ENCODE measurements at places on chromosomes 7 and 10.

DNA sequence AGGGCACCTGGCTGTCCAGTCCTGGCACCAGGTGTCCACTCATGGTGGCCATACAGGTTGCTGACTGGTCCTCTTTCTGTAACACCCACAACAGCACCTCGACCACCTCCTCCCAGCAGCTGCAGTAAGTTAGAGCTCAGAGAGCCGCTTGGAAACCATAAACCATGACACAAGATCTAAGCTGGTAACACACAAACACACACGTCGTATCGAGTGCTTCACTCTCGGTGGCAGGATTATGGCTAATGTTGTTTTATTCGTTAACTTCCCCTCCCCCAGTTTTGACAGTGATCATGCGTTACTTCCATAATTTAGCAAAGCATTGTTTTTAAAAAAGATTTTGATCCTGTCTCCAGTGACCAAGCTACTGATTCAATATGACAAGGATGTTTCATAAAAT lies 59.7 kb downstream of the CAMK2B start:
- DNase-seq = no peak

DNA sequence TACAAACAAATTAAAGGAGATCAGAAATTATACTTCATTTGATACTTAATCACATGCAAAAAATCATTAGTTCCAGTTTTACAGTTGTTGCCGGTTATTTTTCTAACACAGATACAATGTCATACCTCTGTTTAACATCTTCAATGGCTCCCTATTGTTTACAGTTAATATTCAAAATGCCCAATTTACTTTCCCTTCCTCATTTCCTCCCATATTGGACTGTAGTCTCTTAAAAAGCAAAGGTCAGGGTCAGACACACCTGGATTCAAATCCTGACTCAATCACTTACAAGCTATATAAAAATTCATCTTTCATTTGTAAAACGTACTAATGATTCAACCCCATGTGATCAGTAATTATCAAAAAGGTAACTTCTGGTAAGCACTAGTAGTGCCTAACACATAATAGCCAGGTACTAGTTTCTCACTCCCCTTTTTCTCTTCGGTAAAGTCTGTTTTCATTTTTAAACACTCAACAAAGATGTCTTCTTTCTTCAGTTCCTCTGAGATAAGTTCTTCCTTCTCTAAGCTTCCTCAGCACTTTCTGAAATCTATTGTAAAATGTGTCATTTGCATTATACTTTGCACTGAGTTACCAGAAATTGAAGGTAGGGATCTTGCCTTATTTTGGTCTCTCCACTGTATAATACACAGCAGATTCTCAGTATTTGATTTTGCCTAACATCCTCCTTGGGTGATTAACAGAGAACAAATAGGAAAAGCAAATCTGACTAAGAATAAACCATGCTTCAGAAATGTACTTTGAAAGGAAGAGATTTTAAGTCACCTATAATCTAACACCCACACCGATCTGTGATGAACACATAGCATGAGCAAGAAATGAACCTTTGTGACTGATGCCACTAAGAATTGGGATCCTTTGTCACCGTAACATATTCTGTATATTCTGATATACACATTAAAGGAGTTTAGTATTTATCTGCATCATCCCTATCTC lies 16.1 kb downstream of the KMT2C start:
- no peak for DNase-seq

DNA sequence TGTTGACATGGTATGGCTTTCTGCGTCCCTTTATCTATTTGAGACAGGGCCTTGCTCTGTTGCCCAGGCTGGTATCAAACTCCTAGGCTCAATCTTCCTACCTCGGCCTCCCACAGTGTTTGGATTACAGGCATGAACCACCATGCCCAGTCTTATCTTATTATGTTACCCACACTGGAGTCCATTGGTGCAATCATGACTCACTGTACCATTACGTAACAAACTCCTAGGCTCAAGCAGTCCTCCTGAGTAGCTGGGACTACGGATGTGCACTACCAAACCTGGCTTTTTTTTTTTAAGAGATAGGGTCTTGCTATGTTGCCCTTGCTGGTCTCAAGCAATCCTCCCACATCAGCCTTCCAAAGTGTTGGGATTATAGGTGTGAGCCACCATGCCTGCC lies 66.7 kb downstream of the CCDC3 start:
- no peak for DNase-seq

- no peak for DNase-seq
Measured at GRCh38 chr7:24827589-24827988, 70.3 kb upstream of the GSDME start.

GRCh38 chr7:90053094-90053493 lies 101.2 kb upstream of the STEAP1 start:
- no peak for DNase-seq

GRCh38 chr10:26157734-26158133 lies 58.8 kb upstream of the GAD2 start:
- DNase-seq = no peak

DNA sequence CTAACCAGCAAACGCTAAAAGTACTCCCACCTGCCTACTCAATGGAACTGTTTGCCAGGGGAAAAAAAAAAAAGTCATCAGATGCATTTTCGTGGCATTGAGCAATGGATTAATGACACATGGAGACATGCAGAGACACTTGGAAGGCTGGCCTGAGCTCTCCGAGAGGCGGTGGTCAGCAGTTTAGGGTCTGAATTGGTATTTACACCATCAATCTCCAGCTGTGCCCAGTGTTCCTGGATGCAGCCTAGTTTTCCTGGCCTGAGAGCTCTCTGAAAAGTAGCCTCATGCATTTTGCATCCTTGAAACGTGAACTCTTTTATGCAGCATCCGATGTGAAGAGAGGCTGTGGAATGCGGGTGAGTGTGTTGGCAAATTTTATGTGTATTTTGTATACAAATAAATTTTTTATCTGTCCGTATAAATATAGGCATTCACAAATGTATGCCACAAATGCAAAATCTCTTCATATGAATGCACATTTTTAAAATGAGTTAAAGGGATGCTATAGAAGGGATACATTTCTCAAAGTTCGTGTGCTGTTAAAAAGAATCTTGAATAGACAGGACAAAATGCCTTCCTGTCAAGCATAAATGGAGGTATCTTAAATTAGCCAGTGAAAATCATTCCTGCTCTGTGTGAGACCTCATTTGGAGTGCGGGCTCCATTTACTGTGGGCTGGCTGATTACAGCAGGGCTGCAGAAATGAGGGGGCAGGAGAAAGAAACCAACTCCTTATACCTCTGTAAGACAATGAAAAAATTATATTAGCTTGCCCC lies 137.7 kb upstream of the PFKP start:
- no peak for DNase-seq

DNA sequence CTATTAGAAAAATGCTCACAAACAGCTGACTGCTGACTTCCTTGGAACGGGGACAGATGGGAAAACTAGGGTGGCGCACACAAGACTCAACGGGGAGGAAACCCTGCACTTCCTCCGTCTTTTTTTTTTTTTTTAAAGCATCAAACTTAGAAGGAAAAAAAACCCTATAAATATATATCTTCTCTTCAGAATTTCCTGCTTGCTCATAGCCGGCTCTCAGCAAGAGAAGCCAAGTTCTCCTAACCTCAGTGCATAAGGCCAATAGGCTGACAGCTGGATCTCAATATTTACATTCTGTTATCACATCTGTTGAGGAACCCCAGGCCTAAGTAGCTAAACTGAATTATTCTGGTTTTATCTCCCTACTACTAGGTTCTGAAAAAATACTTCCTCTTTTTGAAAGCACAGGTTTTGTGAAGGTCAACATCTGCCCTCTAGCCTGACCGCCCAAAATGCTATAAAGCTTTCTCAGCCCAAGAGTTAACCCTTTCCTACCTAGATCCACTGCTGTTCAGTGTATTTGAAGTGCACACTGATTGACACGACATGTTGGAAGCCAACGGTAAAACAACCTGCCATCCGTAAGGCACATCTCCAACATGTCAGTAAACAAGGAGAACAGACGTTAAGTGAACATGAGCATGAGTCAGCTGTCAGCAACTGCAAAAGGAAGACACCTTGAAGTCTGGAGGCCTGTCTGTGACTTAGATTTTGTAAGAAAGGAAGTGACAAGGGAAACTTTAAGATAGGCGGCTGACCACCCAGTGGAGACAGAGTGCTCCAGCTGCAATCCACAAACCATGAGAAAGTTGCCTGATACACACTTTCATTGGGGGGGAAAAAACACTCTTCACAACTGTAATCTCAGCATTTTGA lies 83.8 kb downstream of the EBLN1 start:
- DNase-seq = no peak

GRCh38 chr10:105726149-105726548 lies 1085.1 kb downstream of the SORCS3 start:
- DNase-seq = no peak

DNA sequence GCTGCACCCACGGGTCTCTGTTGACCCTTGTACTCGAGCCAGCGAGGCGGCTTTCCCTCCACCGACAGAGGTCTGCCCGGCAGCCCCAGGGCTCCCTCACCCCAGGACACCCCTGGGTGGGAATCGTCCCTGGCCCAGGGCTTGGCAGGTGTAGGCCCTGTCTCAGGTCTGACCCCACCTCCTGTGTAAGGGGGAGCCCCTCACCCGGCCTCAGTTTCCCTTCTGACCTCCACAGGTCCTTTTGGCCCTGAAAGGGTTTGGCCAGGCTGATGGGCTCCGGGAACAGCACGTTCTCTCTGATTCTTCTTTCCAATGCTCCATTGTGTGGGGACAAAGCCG lies 25.0 kb upstream of the ELFN1 start:
- no peak for DNase-seq

GRCh38 chr7:155959894-155960293 lies 147.6 kb upstream of the SHH start:
- no peak for DNase-seq

DNA sequence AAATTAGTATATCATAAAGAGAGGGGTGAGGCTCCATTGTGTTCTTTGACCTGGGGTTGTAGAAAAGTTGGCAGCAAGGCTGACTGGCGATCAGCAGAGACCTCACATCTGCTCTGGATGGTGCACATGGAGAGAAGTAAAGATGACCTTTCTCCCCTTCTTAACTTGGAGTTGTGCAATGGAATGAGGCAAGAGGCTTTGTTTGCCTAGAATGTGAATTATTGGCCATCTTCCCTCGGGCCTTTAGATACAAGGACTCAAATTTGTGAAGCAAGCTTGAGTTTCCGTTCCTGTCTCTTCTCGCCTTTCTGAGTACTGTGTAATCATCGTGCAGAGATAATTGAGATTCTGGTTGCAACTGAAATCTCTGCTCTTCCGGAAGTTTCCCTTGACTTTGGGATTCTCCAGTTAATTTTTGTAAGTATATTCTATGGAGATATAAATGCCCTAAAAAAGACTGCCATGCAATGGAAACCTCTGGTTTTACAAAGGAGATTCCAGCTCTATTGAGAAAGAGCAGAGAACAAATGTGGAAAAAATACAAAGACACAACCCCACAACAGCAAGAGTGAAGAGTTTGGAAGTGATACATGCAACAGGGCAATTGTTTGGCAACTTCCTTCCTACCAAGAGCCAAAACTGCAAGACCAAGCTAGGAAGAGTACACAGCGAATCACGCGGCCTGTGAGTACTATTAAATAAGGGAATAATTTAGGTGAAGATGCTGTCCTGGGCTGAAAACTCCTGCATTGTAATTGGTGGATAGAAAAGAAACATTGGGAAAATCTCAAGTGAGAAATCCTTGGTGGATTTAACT lies 542.3 kb upstream of the NRP1 start:
- DNase-seq = no peak

GRCh38 chr7:3152714-3153113 lies 109.0 kb upstream of the CARD11 start:
- no peak for DNase-seq

- DNase-seq = no peak
Measured at GRCh38 chr10:90047243-90047729, 345.9 kb downstream of the KIF20B start.

Measured in keratinocyte (primary cell).